ENCODE measurements at places on chromosomes 3 and 15. TPM values are rescaled to one million over a fixed set of nuclear protein-coding genes. Genes with fewer than 3 reads are reported as not detected.

AADACL2 gene
- total RNA-seq = not detected

VPS8 gene
- 94.5 TPM for total RNA-seq

RTP3 gene
- not detected for total RNA-seq

RETNLB gene
- total RNA-seq = not detected

PXK gene
- total RNA-seq = 14.0 TPM

OXTR gene
- 4.0 TPM for total RNA-seq

GOLGA6B gene
- not detected for total RNA-seq

KCNMB3 gene
- total RNA-seq = 2.5 TPM

GRM2 gene
- total RNA-seq = 134 TPM

ZNF774 gene
- 6.7 TPM for total RNA-seq

PIGZ gene
- total RNA-seq = 4.7 TPM

STRC gene
- total RNA-seq = 1.4 TPM

DCLK3 gene
- not detected for total RNA-seq

EIF4E3 gene
- 21.9 TPM for total RNA-seq

PLOD2 gene
- total RNA-seq = 45.6 TPM

PLCH1 gene
- total RNA-seq = 1.1 TPM

KLHL6 gene
- not detected for total RNA-seq

VEPH1 gene
- 9.3 TPM for total RNA-seq

WWTR1 gene
- 2.3 TPM for total RNA-seq

TLNRD1 gene
- total RNA-seq = 35.5 TPM
